ENCODE measurements at places on chromosomes 3 and 15. TPM values are rescaled to one million over a fixed set of nuclear protein-coding genes. Genes with fewer than 3 reads are reported as not detected.

Gene AHSG
- not detected for total RNA-seq

Gene GRK7
- not detected for total RNA-seq

Gene FOXB1
- total RNA-seq, result not detected

Gene NEK10
- total RNA-seq, result 5.7 TPM

Gene GOLGA8G
- under 0.01 TPM for total RNA-seq

Gene KBTBD8
- 1.2 TPM for total RNA-seq

Gene P3H2
- 7.8 TPM for total RNA-seq

Gene GP5
- 0.06 TPM for total RNA-seq

Gene VILL
- total RNA-seq, result 8.8 TPM

Gene PCSK6
- 0.52 TPM for total RNA-seq

Gene GABRR3
- not detected for total RNA-seq

Gene SPINT1
- not detected for total RNA-seq

Gene CDC25A
- 21.8 TPM for total RNA-seq

Gene LHFPL4
- total RNA-seq, result not detected

Gene CEMIP
- total RNA-seq, result 1.5 TPM

Gene VGLL3
- total RNA-seq, result 41.0 TPM

Gene SLC12A8
- total RNA-seq, result 6.4 TPM

Gene CNTN4
- total RNA-seq, result not detected

Gene LRRC31
- total RNA-seq, result not detected

Gene ILDR1
- total RNA-seq, result not detected

Gene CORO2B
- total RNA-seq, result 18.3 TPM

Gene BRPF1
- total RNA-seq, result 22.2 TPM

Gene CCNB2
- 130 TPM for total RNA-seq

Gene FEM1B
- 28.0 TPM for total RNA-seq

Gene BTLA
- not detected for total RNA-seq

Gene CELF6
- total RNA-seq, result 0.46 TPM

Gene EPM2AIP1
- total RNA-seq, result 17.2 TPM

Gene OXNAD1
- total RNA-seq, result 8.0 TPM

Gene PIGBOS1
- total RNA-seq, result 7.0 TPM

Gene CCDC9B
- 9.8 TPM for total RNA-seq

Gene GPR160
- total RNA-seq, result 0.40 TPM

Gene JAGN1
- 54.1 TPM for total RNA-seq
